Body of pancreas (tissue), 4 donors: ENCODE measurements at places on chromosomes 2 and 18.
A peak's percentile ranks its signal among the peaks of the same experiment; 100 is the strongest.

- no peaks in the 10 kb centered on the region for H3K4me1 ChIP-seq
- no peaks in the 10 kb centered on the region for H3K27me3 ChIP-seq
- peak; percentile 31 for DNase-seq
- H3K36me3 ChIP-seq = no peaks in the 10 kb centered on the region
- H3K27ac ChIP-seq = no peak overlapping the region
Observed at GRCh38 chr2:19738707-19739106, 163.1 kb downstream of the TTC32 start.

DNA sequence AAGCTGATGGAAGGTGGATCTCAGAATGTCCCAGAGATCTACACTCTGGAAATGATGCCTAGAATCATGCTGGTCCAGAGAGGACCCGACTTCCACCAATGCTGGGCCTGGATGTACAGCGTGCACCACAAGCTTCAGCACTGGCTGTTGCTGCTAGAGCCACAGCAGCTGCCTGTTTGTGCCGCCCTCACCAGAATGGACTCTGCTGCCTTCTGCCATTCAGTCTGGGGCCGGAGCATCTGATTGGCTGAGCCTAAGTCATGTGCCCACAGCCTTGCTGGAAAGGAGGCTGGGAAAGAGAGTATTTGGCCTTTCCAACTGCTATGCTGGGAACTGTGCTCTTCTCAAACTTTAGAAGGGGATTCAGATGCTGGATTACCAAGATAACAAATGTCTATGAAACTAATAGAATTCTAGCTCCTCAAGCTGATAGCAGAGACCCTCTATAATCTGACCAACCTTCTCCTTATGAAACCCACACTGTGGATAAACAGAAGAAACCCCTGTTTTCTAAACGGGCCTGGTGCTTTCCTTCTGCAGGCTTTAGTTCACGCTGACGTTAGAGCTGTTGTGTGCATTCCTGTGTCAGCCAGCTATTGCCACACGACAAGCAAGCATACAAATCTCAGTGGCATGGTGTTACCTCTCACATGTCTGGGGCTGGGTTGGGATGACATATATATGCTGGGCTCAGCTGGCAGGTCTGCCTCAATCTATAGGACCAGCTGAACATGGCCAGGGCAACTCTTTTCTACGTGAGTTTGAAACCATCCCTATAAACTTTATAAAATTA, 4.1 kb upstream of the LOXHD1 start:
- H3K4me3 ChIP-seq = no peak overlapping the region
- H3K4me1 ChIP-seq = no peaks in the 10 kb centered on the region
- no peak overlapping the region for H3K27ac ChIP-seq
- DNase-seq = peak; percentile 19
- H3K27me3 ChIP-seq = no peaks in the 10 kb centered on the region

DNA sequence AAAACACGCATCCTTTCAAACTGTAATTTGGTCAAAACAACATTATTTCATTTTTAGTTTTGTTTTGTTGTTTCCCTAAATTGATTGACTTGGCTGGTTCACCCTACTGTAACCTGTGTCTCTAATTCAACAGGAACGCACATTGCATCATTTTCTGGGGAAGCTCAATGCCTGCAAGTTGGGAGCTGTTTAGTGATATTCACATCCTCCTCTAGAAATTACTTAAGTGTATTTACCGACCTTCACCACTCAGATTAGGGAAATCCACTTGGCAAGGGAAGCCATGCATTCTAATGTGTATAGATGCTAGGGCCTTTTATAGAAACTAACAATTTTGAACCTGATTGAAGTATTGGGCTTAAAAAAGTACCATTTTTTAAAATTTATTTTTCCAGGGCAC, 7.3 kb upstream of the TPO start:
- no peak overlapping the region for H3K4me3 ChIP-seq
- H3K36me3 ChIP-seq = no peaks in the 10 kb centered on the region
- no peaks in the 10 kb centered on the region for H3K27me3 ChIP-seq
- H3K27ac ChIP-seq = no peak overlapping the region

DNA sequence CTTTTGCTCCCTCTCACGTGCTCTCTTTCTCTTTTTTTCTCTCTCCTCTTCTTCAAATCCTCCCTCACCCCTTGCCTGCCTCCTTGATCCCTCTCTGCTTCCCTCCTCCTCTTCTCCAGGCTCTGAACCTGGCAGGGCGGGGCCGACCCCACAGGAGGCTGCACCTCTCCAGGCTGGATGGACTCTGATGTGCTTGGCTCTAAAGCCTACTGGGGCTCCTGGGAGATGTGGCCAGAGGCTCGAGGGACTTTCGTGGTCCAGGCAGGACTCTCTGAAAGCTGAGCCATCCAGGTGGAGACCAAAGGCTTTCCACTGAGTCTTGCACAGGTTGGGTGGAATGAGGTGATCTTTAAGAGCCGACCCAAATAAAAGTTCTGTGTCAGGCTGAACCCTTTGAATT, 25.4 kb downstream of the DYSF start:
- no peaks in the 10 kb centered on the region for H3K36me3 ChIP-seq
- no peak overlapping the region for H3K4me3 ChIP-seq
- DNase-seq = no peak
- H3K4me1 ChIP-seq = no peaks in the 10 kb centered on the region
- H3K27ac ChIP-seq = no peak overlapping the region
- no peaks in the 10 kb centered on the region for H3K27me3 ChIP-seq

DNA sequence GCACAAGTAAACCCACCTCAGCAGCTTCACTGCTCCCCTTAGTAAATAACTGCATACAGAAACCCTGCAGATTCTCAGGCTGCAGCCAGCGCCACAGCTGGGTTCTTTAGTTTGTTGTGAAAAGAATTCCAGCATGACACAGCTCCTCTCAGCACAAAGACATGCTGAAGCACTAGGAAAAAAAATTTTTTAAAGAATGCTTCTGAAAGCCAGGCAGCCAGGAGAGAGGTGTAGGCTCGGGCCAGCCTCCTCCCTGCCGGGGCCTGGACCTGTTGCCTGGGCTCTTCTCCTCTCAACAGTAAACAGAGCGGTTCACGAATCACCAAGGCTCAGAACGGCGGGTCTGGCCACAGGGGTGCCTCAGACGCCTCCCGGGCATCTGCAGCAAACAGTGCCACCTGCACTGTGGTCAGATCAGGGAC, 95.7 kb upstream of the POU3F3 start:
- no peak overlapping the region for H3K27ac ChIP-seq
- no peaks in the 10 kb centered on the region for H3K27me3 ChIP-seq
- H3K4me1 ChIP-seq = no peaks in the 10 kb centered on the region
- H3K4me3 ChIP-seq = no peak overlapping the region
- no peaks in the 10 kb centered on the region for H3K36me3 ChIP-seq
- no peak for DNase-seq

- peak overlapping the region; percentile 55 for H3K27ac ChIP-seq
- no peak overlapping the region for H3K4me3 ChIP-seq
- no peaks in the 10 kb centered on the region for H3K36me3 ChIP-seq
Observed at GRCh38 chr2:72561621-72562318, 264.1 kb downstream of the EXOC6B start.

GRCh38 chr2:20737505-20737904, 70.6 kb downstream of the GDF7 start:
- H3K27me3 ChIP-seq = no peaks in the 10 kb centered on the region
- no peak for DNase-seq
- H3K4me3 ChIP-seq = no peak overlapping the region
- H3K4me1 ChIP-seq = no peaks in the 10 kb centered on the region

DNA sequence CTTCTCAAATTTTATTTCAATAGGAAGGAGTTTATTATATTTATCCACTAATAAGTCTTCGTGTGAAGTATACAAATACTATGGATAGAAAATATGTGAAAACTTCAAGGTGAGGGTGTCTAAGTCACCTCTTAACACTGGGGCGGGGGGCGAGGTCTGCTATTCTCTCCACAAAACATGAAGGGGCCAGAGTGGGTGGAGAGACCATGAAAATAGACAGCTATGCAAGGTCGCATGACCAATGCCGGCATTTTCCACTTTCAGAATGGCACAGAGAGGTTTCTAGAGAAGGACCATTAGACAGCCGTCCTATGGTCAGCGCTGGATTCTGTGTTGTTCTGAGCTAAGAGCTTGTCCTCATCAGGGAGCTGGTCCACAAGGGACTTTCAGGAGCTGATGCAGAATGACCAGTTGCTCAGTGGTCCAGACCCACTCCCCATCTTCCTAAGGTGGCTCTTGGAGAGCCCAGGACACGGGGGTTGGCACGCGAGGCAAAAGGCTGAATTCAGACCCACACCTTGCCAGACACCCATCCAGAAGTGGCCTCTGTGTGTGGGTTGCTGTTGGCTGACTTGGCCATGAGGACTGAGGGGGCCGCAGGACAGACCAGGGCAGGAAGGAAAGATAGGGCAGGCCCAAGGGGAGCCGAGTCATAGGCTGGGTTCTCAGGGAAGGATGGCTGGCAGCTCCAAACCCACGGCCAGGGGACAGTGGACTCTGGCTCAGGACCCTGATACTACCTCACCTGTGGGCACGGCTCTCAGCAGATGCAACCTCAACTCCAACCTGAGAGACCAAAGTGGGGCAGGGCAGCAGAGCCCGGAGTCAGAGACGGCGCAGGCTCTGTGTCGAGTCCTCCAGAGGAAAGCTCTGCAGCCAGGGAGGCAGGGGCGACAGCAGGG, 69.8 kb downstream of the NDUFA10 start:
- no peaks in the 10 kb centered on the region for H3K36me3 ChIP-seq
- H3K27ac ChIP-seq = no peak overlapping the region
- no peak for DNase-seq
- H3K27me3 ChIP-seq = no peaks in the 10 kb centered on the region
- no peak overlapping the region for H3K4me3 ChIP-seq
